Activated CD8-positive, alpha-beta memory T cell treated with anti-CD3 and anti-CD28 coated beads for 4 hours (primary cell): ENCODE measurements at places on chromosomes 7 and 10.
A peak's percentile ranks its signal among the peaks of the same experiment; 100 is the strongest.

- no peak for DNase-seq
Measured at GRCh38 chr7:5491251-5492019, 67.8 kb upstream of the TNRC18 start.

DNA sequence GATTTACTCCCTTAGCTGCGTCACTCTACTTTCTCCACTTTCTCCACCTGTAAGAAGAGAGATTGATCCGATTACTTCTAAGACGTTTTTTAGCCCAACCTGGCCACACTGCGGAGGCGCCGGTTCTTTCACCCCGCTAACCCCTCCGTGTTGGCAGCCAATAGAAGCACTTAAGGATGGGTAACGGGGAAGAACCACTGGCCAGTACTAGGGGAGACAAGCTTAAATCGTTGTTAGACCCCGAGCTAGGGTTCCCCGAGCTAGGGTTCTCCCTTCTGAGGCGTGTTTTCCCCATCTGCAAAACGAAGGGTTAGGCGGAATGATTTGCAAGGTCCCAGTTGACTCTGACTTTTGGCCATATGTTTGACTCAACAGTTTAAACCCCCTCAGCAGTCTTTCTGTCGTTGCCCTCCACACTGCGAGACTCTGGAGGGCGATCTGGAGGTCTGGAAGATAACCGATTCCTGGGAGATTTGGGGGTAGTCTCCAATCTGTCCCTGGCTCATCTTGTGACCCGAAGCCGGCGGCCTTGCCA, 644 bp downstream of the UMAD1 start:
- DNase-seq = no peak

GRCh38 chr10:73772281-73773151, 9.3 kb upstream of the CHCHD1 start:
- DNase-seq = peak; percentile 74

- DNase-seq = no peak
Measured at GRCh38 chr7:142954680-142955268, 7.4 kb downstream of the KEL start.

- DNase-seq = no peak
Measured at GRCh38 chr10:80518807-80519360, 18.8 kb upstream of the SH2D4B start.

- no peak for DNase-seq
Measured at GRCh38 chr7:158534598-158534997, 53.0 kb downstream of the PTPRN2 start.

GRCh38 chr10:93707623-93708022, 5.2 kb upstream of the FRA10AC1 start:
- no peak for DNase-seq

DNA sequence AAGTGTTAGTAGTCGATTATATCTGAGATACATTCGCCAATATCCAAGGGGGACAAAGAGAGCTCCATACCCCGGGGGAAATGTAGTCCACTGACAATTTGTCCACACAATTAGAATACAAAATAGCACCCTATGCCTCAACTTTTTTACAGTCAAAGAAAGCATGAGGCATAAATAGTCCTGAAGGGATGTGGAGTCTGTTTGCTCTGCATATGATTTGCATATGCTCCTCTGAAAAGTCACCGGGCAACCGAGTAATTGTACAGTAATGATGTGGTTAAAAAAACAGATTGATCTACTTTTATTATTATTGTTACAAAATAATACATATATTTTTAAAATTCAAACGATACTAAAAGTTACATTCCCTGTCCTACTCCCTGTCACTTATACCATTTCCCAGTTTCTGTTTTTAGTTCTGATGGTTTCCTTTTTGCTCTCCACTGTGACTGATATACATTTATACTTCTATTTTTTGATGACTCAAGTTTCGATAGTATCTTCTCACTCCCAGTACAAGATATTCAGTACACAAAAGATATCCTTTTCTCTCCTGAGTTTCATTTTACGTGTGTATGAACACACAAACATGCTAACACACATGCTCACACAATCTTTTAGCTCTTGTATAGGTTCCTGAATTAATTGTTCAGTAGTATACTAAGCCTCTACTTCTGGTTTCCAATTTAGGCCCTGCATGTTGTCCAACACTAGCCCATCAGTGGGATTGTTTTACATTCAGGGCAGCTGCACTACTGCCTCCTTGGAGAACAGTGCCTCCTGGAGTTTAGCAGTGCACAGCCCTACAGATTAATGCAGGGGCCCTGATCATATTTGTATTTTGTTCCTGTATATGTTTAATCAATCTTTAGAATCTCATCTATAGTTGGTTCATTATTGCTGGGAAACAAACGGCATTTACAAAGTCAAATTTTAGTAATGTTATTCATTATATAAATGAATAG, 130.9 kb downstream of the TES start:
- DNase-seq = no peak

DNA sequence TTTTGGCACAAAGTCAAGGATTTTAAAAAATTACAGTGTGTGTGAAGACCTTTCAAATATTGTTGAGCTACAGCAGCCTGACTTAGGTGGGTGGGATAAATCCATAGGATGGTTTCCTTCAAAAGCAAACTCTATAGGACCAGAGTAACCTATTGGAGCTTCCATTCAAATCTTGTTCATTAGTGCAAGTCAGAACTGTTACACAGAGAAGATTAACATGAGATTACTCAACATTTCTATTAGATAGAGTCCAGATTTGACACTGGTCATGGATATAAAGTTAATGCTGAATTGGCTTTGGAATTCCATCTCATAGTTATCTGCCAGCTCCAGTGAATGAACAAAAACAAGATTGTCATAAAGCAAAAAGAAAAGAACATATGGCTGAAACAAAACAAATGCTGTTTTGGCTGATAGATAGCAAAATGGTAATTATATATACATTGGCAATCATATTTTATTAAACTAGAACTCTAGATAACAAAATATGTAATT, 129.6 kb upstream of the SEMA3A start:
- DNase-seq = no peak

DNA sequence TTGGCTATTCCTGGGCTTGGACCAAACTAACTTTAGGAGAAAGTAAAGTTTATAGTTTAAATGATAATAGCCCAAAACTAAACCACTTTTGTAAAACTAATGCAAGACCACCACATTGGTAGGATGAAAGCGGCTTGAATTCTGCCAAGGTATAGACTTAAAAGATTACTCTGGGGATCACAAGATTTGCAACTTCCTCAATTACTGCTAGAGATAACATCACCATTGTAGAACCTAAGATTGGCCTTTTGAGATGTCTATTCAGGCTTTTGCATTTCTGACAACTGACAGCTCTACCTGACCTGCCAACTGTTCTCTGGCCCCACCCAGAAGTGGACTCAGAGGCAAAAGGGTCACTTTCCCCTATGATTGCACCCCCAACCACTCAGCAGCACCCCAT, 162.4 kb downstream of the TNS3 start:
- DNase-seq = no peak
